DMS79 treated with DMSO at 0.1 percent for 48 hours (cell line): ENCODE measurements at places on chromosomes 16 and 17.

GRCh38 chr17:11378506-11378905, 137.5 kb downstream of the SHISA6 start:
- DNase-seq = no peak

DNA sequence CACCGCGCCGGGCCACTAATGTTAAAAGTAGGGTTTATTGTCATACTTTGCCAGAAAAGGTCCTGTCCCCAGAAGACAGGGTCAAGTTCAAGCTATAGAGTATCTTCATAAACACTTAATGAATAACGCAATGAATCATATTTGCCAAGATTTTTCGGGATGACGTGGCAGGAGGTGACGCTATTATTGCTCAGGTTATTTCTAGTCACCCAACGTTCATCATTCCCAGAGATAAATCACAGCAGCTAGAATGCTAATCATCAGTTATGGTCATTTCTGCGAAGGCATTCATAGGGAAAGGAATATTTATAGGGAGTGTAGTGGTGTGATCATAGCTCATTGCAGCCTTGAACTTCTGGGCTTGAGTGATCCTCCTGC, 2.0 kb downstream of the TMC5 start:
- DNase-seq = no peak

- DNase-seq = no peak
Observed at GRCh38 chr17:33164169-33164881, 128.8 kb downstream of the ASIC2 start.

DNA sequence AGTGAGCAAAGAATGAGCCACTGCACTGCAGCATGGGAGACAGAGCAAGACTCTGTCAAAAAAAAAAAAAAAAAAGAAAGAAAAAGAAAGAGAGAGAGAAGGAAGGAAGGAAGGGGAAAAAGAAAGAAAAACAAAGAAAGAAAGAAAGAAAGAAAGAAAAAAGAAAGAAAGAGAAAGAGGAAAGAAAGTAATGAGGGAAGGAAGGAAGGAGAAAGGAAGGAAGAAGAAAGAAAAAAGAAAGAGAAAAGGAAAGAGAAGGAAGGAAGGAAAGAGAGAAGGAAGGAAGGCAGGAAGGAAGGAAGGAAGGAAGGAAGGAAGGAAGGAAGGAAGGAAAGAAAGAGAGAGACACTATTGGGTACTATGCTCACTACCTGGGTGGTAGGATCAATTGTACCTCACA, 122.2 kb upstream of the ERCC4 start:
- no peak for DNase-seq

GRCh38 chr17:4319221-4319620, 47.3 kb downstream of the UBE2G1 start:
- DNase-seq = no peak

- no peak for DNase-seq
Observed at GRCh38 chr16:55539049-55539448, 27.4 kb upstream of the CAPNS2 start.

DNA sequence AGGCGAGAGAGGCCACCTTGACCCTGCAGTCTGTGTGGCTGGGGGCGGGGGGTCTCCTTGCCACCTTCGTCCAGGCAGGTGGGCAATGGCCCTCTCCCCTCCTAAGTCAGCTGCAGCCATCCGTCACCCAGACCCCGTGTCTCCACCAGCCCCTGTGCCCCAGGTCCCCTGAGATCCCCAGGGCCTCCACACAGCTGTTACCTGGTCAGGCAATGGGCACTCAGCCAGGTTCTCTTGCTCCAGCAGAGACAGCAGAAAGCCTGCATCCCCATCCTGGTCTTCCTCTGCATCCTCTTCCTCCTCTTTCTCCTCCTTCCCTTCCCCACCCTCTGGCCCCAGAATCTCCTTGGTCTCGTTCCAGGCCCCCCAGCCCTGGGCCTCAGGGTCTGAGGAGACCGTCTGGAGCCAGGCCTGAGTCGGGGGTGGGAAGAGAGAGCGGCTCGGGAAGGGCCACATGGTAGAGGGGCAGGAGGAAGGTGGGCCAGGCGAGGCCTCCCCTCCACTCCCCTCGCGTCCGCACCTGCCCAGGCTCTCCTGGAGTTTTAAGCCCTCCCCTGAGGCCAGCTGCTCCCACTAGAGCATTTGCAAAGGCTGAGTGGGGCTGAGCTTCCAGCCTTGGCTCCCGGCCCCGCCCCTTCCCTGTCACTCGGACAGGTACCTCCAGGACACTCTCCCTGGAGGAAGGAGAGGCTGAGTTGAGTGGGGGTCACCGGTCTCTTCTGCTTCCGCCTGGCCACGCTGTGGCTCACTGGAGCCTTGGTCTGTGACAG, at the start of gene PABPN1L:
Gene PABPN1L, minus strand, starts transcription at position 510 of the 770 bp plus-strand sequence. Its CDS starts 54 bp downstream, at position 456.
- DNase-seq = peak; percentile 13

GRCh38 chr16:30925632-30925987, 2.2 kb downstream of the FBXL19 start:
- no peak for DNase-seq

GRCh38 chr17:65231086-65231485, 93.9 kb downstream of the RGS9 start:
- no peak for DNase-seq

- DNase-seq = no peak
Observed at GRCh38 chr16:78780808-78781207, 681.4 kb downstream of the WWOX start.

- DNase-seq = no peak
Observed at GRCh38 chr17:49618028-49618611, 42.4 kb downstream of the NXPH3 start.

DNA sequence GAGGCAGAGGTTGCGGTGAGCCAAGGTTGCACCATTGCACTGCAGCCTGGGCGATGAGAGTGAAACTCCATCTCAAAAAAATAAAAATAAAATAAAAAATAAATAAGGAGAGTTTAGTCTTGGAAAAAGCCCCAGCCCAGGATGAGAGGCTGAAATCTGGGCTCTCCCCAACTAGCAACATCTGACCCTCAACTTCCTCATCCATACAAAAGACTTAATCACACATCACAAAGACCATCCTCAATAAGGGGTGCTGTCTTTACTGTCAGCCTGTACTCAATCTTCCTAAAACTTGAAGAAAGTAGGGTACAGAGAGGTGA, 11.4 kb upstream of the SLC4A1 start:
- no peak for DNase-seq

- DNase-seq = no peak
Observed at GRCh38 chr17:76370261-76370993, 14.0 kb upstream of the SPHK1 start.

GRCh38 chr16:18060351-18060750, 276.2 kb downstream of the NPIPA8 start:
- no peak for DNase-seq

- no peak for DNase-seq
Observed at GRCh38 chr17:8138374-8138671, 13.9 kb downstream of the PER1 start.

DNA sequence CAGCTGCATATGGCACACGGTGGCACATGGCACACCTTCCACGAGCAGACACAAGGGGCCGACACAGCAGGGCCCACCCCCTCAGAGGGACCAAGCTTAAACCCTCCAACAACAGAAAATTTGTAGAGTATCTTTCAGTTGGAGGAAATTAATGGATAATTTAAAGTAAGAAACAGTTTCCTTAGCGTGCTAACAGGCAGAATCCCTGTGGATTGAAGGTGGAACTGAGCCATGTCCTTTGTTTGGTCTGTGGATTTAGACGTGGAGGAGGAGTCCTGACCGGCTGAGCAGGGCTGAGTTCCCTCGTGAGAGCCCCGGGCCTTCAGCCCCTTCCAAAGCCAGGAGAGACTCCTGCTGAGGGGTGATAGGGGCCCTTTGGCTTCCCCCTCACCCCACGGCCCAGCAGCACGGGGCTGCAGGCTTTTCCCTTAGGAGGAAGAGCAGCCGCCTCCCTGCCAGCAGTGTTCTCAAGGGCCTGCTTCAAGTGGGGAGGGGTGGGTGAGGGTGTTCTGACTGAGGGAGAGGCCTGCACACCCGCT, 1.4 kb upstream of the CYB561 start:
- no peak for DNase-seq

GRCh38 chr16:50490828-50491227, 57.4 kb upstream of the NKD1 start:
- DNase-seq = no peak

DNA sequence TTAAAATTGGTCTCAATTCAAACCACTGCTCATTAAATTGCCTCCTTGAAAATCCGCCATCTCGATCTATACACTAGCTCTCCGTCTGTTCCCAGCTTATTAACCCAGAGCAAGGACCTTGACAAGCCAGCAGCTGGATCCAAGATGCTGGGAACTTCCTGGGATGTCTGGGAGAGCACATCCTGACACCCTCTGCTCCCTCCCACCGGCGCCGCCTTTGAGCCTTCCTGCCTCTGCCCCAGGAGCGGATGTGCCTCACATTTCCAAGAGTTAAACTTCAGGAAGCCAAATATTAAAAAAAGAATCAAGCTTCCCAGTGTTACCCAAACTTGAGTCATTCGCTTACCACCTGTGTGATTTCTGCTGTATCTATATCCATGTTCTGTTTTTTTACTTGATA, 107.9 kb downstream of the HAPSTR1 start:
- no peak for DNase-seq

- DNase-seq = no peak
Observed at GRCh38 chr17:60863892-60864707, 186.4 kb downstream of the BCAS3 start.

DNA sequence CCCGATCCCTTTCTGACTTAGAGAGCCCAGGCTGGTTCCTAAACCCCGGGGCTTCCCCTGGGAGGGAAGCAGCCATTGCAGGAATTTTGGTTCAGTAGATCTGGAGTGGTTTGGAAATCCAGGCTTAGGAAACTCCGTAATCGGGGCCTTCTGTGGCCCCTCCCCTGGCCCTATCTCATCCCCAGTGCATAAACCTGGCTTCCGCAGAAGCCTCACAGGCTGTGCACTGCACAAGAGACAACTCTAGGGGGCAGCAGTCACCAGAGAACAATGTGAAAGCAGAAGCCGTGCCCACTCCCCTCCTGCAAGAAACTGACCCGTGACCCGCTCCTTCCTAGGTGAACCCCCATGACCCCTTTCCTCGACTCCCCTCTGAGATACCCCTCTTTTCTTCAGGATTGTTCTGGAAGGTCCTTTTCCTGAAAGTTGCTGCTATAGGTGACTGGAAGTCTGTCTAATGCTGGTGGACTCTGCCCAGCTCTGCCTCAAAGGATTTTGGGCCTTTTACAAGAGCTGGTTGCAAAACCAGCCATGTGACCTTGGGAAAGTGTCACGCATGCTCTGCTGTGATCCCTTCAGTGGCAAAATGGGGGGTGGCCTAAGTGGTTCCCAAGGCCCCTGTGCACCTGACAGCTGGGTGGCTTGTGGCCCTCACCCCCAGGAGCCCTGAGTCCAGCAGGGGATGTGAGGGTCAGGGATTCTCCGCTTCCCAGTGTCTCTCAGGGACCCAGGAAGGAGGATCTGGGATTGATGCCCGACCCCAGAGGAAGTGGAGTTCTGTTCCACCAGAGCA, 14.4 kb downstream of the GUCY2D start:
- DNase-seq = peak; percentile 56

DNA sequence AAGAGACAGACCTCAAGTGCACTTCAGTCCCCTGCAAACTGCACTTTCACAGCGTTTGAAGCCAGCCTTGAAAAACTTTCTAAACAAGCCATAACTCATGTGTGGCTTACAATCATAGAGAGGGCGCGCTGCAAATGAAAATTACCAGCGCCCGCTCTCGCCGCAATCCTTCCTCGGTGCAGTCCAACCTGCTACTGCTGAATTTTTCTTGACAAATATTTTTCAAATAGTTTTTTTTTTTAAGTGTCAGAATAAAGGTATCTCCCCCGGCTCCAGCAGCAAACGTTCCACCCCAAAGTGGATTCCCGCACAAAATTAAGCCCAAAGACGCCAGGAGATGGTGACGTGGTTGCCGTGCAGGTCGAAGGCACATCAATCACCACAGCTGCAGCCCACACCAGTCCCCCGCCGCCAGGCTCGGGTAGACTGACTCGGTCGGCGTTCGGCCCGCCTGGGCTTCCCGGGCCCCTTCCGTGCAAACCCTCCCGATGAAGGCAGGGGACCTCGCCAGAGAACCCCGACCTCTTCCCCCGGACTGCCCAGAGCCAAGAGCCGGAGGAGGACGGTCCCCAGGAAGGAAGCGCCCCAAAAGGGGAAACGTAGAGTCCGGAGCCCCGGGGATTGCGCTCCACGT, 630 bp downstream of the GRB2 start:
- peak; percentile 13 for DNase-seq

DNA sequence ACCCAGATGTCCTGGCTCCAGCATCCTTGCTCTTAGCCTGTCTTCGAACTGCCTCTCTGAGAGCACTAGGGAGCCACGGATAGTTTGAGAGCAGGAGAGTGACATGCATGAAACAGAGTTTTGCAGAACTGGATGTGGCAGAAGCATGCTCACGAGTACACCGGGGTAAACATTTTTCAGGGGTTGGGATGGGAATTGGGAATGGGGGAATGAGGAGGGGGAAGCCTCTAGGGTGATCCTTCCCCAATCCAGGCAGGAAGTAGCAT, 34.2 kb upstream of the CIBAR2 start:
- no peak for DNase-seq

DNA sequence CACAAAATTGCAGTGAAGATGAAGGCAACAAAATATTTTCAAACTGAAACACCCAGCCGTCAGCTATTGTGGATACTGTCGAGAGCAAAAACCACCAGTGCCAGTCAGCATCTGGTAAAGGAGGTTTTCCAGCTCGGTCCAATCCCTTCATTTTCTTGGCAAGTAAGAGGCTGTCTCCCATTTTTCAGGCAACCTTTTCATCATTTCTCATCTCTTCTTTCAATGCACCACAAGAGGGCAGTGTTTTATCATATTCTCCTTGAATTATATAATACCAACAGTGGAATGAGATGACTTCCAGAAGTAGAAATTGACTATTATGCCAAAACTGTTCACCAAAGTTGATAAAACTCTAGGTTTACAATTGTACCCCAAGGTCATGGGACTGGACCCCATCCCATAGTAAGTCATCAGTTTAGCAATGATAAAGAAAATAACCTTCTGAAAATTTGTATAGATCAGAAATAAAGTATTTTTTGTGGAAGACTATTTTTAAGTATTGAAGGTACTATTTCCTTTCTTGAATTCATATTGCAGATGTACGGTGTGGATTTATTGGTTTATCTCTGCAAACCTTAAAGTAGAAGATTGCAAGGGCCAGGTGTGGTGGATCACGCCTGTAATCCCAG, 16.8 kb downstream of the NQO1 start:
- DNase-seq = peak; percentile 30

- DNase-seq = peak; percentile 97
Observed at GRCh38 chr16:30697264-30698138, 1.5 kb upstream of the SRCAP start.

DNA sequence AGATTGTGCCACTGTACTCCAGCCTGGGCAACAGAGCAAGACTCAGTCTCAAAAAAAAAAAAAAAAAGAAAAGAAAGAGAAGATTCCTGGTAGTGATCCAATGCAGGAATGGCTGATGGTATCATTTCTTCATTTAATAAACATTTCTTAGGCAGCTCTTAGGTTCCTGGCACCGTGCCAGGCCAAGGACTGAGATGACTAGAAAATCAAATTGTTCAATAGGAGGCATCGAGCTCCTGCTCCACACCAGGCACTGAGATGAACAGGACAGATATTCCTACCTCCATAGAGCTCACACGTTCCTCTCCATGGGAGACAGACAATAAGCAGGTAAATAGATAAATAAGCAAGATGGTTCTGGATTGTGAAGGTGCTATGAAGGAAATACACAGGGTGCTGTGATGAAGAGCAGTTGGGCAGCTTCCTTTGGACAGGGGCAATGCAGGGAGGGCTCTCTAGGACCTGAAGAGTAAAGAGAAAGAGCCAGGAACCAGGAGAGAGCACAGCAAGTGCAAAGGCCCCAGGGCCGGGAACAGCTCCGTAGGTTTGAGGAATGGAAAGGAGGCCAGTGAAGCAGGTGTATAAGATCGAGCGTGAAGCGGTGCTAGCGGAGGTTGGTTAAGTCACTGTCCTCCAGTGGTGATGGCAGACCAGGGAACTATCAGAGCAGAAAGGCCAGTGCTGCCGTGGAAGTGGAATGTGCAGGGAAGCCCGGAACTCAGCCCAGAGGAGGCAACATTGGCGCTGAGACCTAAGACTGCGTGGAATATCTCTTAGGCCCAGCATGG, 26.5 kb upstream of the CRHR1 start:
- no peak for DNase-seq
